ENCODE measurements at places on chromosomes 5 and 9.

DNA sequence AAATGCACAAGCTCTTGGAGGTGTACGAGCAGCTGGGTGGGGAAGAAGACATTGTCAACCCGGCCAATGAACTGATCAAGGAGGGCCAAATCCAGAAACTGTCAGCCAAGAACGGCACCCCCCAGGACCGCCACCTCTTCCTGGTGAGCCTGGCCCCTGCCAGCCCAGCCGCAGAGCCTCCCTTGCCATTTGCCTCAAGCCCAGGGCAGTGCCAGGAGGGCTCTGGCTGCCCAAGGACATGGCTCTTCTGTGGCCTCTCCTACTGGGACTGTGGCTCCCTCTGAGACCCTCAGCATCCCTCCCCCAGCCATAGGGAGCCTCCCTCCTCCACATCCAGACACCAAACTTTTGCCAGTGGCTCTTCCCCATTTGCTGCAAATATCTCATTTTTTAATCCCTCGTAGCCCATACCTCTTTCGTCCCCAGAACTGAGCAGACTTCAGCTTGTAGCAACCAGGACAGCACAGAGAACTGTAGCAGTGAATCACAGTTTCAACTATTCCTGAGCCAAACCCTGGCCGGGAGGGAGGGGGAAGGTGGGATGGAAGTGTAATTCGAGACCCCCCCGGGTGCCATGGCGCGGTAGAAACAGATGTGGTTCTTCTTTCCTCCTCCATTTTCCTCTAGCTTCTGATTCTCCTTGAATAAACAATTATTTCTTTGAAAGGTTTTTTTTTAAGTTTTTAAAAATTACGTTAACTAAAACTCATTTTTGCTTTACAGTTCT is 44.5 kb upstream of the SUSD3 start:
- no peak for DNase-seq

DNA sequence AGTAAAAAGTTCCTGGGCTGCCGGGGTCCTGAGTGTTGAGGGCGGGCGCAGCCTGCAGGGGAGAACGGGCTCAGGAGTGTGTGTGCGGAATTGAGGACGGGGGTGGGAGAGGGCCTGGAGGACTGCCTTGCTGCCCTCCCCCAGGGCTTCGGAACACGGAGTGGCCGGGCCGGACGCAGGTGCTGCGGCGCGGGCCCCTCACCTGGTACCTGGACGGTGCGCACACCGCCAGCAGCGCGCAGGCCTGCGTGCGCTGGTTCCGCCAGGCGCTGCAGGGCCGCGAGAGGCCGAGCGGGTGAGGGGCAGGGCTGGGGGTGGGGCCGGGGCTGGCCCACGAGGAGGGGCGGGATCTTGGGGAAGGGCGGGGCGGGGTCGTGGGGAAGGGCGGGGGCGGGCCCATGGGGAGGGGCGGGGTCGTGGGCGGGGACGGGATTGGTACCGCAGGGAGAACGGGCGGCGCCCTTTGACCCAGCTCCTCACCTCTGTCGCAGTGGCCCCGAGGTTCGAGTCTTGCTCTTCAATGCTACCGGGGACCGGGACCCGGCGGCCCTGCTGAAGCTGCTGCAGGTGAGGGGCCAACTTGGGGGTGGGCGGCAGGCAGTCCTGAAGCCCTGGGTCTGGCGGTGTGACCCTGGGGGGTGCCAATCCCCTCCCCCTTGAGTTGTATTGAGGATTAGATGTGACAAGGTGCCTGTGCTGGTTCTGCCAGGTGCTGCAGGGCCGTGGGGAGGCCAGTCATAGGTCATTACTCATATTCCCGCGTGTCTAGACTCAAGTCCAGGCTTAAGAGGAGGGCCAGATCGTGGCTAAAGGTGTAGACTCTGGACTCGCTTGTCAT is 7.1 kb downstream of the FPGS start:
- no peak for DNase-seq

DNA sequence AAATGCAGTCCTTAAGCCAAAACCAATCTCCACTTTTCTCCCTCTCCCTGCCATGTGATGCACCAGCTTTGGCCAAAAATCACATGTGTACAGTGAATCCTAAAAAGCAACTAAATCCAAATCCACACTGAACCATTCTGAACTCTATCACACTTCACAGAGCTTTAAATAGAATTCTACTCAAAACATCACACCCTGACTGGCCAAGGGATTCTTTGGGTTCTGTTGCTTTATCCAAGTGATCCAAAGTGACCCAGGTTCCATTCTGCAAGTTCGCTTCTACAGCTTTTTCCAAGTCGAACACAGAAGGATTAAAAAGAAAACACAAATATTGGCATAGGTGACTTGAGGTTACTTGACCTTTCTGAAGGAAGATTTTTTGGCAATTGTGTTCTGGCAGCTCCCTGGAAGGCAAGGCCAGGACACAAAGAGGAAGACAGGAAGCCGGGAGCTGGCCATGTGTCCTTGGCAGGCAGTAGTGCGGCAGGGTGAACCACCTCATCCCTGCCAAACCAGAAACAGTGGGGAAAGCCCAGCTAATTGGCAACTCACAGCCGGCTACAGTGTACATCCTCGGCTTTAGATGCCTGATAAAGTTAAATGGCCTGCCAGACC is 115.0 kb downstream of the NFIB start:
- DNase-seq, result no peak

GRCh38 chr9:92968081-92968480 is 20.8 kb downstream of the FGD3 start:
- no peak for DNase-seq

GRCh38 chr5:130032807-130033206 is 128.5 kb downstream of the CHSY3 start:
- DNase-seq, result no peak

DNA sequence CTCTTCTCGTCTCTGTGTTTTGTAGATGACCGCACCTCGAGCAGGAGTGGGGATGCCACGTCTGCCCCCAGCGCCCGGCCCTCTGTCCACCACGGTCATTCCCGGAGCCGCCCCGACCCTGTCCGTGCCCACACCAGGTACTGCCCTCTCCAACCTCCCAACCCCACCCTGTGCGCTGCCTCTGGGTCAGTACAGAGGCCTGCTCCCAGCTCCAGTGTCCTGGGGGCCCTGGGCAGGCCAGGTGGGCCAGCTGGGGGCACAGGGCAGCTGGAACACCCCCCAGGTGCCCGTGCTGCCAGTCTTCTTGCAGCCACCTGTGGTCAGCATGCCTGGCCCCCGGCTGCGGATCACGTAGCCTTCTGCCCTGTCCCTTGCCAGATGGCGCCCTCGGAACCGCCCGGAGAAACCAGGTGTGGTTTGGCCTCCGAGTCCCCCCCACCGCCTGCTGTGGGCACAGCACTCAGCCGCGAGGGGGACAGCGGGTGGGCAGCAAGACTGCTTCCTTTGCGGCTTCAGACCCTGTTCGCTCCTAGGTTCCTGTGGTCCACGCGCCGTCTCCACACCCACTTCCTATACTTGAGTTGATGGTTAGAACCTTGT is 133.7 kb downstream of the WNK2 start:
- no peak for DNase-seq

DNA sequence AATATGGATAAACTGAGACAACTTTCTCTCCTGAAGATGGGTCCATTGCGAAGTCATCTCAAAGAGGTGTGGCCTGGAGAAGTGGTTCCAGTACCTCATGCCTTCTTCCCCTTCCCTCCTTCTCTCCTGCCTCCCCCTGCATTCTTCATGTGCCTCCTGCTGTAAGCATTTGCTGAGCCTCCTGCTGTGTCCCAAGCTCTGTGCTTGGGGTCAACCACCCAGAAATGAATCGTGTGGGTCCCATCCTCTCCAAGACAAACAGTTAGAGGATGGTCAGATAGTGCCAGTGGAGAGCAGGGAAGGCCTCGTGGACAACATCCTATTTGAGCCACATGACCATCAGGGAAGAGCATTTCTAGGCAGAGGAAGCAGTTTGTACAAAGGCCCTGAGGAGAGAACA is 53.5 kb downstream of the KCNIP1 start:
- no peak for DNase-seq

DNA sequence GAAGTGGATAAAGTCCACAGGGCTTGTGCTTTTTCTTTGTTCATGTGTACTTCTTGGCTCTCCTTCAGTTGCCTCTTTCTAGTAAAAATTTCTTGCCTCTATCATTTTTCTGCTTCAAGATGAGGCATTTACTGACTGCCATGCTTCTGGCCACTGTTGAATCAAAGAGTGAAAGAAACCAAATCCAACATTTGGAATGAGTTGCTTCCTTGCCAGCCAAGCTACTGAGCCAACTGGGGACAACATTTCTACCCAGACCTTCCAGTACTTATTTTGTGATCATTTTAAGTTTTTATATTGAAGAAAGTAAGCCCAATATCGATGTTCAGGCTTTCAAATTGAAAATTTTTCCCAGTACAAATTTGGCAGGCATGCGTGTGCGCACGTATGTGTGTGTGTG is 73.2 kb downstream of the SNCAIP start:
- no peak for DNase-seq

DNA sequence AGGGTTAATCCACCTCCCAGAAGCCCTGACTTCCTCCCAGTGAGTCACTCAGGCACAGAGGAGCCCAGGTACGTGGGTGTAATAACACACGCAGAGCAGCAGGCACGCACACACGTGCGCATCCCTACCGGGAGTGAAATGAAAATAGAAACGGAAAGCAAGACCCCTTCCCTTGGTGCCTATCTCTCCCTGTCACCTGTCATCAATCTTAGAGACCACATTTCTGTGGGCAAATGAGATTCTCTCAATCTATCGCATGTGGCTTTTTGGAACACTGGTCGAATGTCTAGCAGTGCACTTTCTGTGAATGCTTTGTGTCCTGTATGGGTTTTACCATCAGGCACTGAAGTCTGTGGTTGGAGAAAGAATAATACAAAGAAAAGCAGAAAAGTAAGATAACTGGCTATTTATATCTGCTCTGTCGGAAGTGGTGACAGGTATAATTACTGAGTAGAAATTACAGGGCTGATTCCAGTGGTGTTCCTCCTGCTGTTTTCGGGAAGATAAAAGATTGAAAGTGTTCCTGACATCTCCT is 137.7 kb upstream of the GRIA1 start:
- no peak for DNase-seq

DNA sequence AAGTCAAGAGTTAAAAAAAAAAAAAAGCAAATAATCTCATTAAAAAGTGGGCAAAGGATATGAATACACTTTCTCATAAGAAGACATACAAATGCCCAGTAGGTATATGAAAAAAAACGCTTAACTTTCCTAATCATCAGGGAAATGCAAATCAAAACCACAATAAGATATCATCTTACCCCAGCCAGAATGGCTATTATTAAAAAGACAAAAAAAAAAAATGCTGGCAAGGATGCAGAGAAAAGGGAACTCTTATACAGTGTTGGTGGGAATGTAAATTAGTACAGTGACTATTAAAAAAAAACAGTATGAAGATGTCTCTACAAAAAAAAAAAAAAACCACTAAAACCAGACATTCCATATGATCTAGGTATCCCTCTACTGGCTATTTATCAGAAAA is 79.4 kb downstream of the LPAR1 start:
- DNase-seq, result no peak

DNA sequence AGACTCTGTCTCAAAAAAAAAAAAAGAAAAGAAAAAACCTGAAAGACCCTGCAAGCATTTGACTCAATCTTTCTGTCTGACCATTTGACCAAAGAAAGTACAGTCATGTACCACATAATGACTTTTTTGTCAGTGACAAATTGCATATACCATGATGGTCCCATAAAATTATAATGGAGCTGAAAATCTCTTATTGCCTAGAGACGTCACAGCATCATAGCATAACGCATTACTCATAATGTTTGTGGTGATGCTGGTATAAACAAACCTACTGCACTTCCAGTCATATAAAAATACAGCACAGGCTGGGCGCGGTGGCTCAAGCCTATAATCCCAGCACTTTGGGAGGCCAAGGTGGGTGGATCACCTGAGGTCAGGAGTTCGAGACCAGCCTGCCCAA is 10.5 kb downstream of the ECM2 start:
- DNase-seq, result no peak

- DNase-seq, result no peak
Observed at GRCh38 chr5:178057839-178058238, 55.5 kb upstream of the N4BP3 start.

DNA sequence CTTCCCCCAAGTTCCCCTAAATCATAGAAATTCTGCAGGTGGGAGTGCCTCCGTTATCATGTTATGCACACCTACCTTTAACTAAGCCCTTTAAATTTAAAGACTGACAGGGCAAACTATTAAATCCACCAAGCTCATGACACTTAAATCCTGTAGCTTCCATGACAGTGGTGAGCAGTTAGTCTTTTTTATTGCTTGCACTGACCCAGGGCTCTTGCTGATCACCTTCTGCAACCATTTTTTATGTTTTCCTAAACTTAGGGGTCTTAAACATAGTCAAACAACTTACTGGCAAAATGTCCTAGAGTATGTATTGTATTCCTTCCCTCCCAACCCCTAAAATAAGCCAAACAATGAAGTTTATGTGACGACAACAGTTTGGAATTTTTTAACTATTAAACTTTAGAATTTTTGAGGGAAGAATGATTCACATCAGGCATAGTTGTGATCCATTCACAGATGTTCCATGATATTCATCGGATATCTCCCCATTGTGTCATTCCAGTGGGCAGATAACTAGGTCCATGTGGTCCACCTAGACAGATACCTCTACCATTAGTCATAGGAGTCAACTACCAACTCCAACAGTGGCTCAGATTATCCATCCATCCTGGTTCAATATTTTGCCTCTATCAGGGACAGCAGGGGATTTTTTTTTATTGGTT is 283.1 kb downstream of the ADAMTS6 start:
- DNase-seq, result no peak

DNA sequence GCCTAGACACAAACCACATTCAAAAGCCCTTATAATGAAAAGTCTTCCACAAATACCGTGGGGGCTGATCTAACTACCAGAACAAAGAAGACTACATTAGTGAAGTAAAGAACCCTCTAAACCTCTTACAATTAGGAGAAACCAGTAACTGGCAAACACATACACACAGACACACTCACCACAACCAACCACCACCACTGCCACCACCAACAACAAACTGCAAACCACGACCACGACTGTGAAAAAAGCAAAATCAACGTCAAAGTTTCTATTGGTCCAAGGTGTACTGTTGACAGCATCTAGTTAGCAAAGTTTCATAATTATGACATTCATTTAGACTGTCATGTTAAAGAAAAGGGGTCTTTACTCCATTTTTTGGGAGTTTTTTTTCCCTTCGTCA is 2.7 kb downstream of the CDO1 start:
- DNase-seq, result no peak

DNA sequence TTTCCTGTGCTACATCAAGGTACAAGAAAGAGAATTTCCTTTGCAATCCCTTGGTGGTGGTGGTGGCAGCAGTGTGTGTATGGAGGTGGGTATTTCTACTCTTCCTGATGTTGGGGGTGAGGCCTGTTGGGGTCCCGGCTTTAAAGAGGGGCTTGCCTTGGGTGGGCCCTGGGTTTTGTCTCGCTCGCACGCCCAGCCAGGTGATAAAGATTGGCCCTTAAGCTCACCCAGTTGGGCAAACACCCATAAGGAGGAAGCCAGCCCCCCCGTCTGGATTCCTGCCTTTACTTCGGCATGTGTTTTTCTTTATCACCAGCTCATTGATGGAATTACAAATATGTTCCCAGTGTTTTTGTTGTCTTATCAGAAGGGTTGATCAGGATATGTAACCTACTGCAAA is 16.0 kb upstream of the SARDH start:
- DNase-seq, result no peak

GRCh38 chr5:171475596-171475995 is 56.1 kb downstream of the FGF18 start:
- no peak for DNase-seq

- DNase-seq, result no peak
Observed at GRCh38 chr5:172839669-172840431, 5.8 kb downstream of the ERGIC1 start.

Measured in Kasumi-1 (cell line).